ENCODE measurements at places on chromosomes 11 and 22.

DNA sequence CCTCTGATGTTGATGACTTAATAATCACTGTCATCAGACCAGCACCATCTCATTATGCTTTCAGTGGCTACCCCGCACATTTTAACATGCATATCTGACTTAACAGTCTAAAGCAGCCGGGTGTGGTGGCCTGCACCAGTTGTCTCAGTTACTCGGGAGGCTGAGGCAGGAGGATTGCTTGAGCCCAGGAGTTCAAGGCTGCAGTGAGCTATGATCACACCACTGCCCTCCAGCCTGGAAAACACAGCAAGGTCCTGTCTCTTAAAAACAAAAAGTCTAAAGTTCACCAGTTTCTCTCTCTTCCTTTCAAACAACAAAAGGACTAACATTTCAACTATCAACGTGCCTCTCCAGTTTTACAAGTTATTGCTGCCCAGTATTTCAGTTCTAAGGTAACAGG lies 55.3 kb upstream of the GAB2 start:
- no peak for DNase-seq

DNA sequence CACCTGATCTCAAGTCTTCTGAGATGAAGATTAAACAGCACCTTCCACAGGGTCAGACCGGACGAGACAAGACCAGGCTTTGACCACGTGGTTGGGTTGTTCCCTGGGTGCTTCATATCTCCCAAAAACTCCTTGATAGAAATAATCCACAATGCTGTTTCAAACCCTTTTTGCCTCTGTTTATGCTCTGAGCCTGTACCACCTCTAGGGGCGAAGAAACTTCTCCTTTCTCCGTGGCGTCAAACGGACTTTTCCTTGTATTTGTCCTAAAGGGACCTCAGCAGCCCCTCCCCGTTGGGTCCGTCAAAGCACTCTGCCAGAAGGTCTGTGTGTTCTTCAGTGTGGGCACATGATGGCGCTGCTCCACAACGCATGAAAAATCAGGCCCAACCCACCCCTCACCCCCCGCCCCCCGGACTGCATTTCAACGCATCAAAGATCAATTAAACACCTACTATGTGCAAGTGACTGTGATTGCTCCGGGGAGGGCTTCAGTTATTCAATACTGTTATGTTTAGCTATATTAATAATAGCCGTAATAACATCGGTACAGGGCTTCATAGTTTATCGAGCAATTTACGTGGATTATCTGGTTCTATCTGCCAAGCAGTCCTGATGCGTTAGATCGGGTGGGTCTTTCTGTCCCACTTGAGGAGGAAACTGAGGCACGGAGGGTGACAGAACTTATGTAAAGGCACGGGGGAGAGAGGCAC lies 17.3 kb upstream of the EIF3D start:
- no peak for DNase-seq

- DNase-seq, result no peak
These were observed 219.3 kb upstream of the TMEM45B start for GRCh38 chr11:129596351-129596750.

- no peak for DNase-seq
These were observed 6.1 kb downstream of the APOL3 start for GRCh38 chr22:36154423-36154945.

DNA sequence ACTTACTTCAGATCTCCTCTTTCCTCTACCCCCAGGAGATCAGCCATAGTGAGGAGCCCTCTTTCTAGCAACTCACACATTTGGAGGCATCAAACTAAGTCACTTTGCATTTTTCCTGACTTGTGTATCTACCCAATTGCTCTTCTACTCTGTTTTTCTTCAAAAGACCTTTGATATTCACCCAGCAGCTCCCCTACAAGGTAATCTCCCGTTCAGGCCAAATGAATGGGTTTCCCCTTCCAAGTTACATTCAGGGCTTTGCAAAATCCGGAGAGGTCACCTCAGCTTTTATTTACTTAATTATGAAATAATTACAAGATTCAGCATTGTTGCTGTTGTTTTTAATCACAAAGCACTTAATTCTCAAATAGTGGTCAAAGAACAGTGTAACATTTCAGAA lies 6.1 kb downstream of the LARGE1 start:
- DNase-seq, result no peak

DNA sequence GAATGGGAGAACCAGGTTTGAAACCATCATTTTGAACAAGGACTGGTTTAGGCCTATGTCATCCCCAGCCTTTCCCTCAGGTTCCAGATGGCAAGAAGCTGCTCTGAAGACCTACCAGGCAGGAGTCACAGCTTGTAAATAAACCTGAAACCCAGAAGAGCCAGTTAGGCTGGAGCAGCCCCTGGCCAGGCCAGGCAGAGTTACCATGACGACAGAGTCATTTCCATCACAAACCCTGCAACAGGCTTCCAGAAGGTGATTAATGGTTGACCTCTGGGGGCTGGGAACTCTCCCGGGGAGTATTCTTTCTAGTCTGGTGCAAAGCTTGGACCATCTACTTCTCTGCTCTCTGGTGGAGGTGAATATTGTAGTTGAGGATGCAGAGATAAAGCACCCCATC lies 164.1 kb upstream of the NCAM1 start:
- no peak for DNase-seq

- DNase-seq, result no peak
These were observed 420.7 kb upstream of the CADM1 start for GRCh38 chr11:115924744-115925567.

DNA sequence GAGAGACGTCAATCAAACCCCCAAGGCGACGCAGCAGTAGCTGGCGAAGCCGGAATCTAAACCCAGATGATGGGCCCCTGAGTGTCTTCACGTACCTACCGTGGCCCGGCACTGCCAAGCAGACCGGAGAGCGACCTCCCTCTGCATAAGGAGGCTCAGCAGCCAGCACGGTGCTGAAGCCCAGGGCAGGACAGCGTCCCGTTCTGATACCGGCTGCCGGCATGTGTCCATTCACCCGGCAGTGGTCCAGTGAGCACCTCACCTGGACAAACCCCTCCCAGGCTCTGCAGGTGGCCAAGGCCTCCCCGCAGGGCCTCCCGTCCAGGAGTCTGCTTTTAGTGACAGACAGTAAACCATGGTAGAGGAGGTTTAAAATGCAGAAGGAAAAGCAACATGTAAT lies 142.0 kb downstream of the BRD1 start:
- no peak for DNase-seq

DNA sequence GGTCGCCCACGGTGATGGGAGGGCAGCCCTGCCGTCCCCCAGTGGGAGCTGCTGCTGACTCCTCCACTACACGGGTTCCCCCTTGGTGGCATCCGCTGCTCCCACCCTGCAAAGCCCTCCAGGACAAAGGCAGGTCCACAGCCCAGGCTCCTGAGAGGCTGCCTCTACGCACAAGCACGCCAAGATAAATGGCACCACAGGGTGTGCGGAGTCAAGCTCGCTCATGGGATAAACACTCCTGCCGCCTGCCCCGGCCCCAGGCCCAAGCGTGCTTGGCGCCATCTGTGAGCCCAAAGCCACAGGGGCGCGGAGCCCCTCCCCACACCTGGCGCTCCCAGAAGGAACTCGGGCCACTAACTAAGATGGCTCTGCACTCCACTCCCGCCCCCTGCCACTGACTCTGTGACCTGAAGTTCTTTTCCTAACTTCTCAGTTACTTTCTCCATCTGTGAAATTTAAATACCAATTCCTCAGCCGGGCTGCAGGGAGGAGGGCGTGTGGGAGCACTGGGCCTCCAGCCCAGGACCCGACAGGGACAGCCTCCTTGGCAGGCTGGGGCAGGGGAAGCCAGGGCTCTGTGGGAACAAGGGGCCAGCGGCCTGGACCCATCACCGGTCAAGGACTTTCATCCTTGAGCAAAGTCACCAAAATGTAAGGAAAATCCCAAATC lies 14.9 kb downstream of the EHD1 start:
- no peak for DNase-seq

DNA sequence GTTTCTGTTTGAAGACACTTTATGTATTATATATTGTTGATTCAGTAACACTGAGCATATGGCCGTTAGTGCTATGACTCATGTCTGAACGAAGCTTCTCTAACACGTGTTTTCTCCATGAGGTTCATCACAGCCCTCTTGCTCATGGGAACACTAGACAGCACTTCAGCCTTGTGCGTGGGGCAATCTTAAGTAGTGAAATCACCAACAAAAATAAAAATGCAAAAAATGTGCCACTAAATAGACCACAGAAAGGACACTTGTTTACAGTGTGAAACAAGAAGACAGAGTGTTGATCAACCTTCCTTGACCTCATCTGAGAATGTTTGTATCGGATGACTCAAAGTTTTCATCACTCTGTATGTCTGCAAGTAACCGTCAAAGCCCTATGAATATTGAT lies 94.5 kb downstream of the FDX1 start:
- no peak for DNase-seq

DNA sequence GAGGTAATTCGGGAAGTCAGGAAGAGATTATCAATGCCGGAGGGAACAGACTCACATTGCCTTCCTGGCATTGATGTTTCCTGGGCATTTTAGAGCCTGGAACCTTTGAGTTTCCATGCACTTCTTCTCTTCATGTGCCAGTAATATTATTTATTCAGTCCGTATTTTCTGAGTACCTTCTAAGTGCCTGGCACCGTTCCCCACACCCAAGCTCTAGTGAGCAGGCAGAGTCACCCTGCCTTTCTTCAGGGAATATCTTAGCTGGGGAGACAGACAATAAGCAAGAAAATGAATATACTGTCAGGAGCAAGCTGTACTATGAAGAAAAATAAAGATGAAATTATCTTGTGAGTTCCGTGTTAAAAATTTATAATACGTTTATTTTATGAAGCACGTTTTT lies 136.2 kb upstream of the SEZ6L start:
- DNase-seq, result no peak

DNA sequence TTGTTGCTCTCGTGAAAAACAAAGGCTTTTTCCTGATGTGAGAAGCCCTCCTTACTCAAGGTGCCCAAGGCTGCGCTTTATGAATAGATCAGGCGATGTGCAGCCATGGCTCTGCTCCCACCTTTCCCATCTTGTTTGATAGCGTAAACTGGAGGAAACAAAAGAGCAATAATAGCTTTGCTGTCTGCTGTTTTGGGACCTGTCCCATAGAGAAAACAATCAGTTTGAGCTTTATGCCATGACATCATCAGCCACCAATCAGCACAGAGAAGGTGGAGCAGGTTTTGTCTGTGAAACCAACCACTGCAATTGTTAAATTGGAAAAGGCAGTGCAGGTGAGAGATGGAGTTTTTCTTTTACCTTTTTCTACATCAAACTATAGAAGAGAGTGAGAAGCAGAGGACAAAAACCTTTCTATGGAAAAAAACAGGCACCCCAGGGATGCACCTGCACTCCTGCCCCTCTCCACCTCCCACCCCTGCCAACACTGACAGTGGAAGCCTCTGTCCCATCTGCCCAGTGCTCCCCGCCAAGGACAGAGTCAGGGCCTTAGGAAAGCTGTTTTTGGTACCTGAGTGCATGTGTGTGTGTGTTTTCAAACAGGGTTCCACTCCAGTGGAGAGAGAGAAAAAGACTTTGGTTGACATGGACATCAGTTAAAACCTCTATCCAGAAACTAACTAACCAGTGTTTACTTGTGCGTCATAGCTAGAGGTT lies 80.7 kb downstream of the MICAL3 start:
- no peak for DNase-seq

GRCh38 chr11:30533445-30533947 lies 52.7 kb downstream of the MPPED2 start:
- no peak for DNase-seq

DNA sequence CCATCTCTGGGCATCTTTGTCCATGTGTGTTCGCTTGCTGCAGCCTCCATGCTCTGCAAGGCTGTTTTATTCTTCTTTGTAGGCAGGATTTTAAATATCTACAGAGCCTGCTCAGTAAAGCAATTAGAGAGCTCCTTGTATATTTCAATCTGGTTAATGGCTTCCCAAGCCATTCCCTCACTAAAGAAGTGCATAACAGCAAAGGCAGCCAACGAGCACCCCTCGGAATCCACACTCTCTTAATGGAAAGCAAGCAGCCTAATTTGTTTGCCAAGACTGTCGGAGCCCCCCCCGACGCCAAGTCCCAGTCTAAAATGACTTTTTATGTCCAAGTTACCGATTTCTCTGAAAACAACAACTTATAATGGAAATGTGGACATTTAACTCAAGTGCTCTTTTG lies 123.6 kb downstream of the ARL14EP start:
- no peak for DNase-seq

DNA sequence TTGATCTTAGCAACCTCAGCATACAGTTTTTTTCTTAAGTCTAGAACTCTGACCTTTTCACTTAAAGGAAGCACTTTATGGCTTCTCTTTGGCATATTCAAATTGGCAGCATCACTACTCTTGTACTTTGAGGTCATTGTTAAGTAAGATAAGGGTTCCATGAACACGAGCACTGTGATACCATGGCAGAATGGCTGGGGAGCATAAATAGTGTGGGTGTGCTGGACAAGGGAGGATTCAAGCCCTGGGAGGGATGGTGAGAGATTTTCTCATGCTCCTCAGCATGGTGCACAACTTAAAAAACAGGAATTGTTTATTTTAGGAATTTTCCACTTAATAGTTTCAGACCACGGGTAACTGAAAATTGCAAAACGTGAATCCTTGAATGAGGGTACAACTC lies 111.4 kb downstream of the ATXN10 start:
- no peak for DNase-seq

GRCh38 chr11:79170321-79170720 lies 270.5 kb downstream of the TENM4 start:
- no peak for DNase-seq

- DNase-seq, result no peak
These were observed 30.2 kb upstream of the KLHL35 start for GRCh38 chr11:75463106-75463774.

- DNase-seq, result no peak
These were observed 14.5 kb downstream of the NARS2 start for GRCh38 chr11:78560153-78560552.

- no peak for DNase-seq
These were observed 60.2 kb downstream of the LINC01488 start for GRCh38 chr11:69541501-69542313.

DNA sequence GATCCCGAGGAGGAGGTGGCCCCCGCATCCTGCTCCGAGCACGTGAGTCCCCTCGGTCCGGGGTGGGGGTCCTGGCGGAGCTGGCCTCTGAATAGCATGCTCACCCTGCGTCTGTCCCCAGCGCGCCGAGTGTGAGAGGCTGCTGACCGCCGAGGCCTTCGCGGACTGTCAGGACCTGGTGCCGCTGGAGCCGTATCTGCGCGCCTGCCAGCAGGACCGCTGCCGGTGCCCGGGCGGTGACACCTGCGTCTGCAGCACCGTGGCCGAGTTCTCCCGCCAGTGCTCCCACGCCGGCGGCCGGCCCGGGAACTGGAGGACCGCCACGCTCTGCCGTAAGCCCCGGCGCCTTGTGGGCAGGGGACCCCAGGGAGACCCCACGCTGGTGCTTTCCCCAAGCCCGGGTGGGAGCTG lies 3.5 kb downstream of the MUC2 start:
- DNase-seq, result no peak
